Stimulated activated CD4-positive, alpha-beta T cell treated with anti-CD3 and anti-CD28 coated beads, Interleukin-1b, Interleukin-23, amount 100 ng/mL, for 1 hour (primary cell): ENCODE measurements at places on chromosomes 3 and 15.
A peak's percentile ranks its signal among the peaks of the same experiment; 100 is the strongest.

DNA sequence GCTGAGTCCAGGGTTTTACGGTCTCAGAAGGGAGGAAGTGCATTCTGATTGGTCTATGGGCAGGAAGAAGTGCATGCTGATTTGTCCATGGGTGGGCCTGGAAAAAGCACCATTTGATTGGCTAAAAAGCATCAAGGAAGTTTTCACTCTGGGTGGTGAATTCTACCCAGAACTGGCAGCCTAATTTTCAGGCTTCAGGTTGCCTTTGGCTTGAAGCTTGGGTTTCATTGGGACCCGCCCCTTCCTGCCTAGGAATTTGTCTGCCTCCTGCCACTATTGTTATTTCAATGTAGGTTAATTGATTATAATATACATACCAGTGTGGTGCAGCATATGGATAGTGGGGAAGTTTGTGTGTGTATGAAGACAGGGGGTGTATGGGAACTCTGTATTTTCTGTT is 1355.9 kb downstream of the SI start:
- DNase-seq = no peak

DNA sequence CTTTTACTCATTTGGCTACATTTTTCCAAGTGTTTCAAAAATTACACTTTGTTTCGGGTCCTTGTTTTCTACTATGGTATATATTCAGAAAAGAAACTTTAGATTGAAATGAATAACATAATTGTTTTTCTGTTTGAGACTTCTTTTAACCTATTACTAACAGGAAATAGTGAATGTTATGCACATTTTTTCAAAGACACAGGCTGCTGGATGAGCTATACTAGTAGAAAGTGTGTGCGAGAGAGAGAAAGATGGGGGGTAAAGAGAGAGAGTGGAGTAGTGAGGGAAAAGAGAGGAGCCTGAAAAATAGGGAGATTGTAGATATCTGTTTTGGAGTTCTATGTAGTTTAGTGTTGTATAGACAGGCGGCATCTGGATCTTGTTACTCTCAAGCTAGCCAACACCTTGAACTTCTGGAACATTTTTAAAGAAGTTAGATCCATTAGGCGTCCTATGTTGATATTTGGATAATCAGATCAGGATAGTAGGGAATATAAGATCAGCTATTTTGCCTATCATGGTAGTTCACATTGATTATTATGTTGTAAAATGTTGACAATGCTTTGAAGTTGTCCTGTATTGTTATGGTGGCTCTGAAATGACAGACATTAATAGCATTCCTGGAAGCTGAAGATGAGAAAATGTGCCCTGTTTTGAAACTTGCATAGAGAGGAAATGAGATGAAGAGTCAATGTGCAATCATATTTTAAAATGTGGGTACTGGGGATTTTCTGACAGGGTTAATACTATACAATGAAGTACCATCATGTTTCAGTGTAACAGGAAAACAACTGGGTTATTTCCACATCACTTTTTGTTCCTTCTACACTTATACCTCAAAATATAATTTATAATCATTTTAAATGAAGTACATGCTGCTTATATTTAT is 2.6 kb downstream of the RBMS3 start:
- no peak for DNase-seq

- DNase-seq = no peak
Observed at GRCh38 chr15:42759093-42759492, 22.2 kb upstream of the CDAN1 start.

DNA sequence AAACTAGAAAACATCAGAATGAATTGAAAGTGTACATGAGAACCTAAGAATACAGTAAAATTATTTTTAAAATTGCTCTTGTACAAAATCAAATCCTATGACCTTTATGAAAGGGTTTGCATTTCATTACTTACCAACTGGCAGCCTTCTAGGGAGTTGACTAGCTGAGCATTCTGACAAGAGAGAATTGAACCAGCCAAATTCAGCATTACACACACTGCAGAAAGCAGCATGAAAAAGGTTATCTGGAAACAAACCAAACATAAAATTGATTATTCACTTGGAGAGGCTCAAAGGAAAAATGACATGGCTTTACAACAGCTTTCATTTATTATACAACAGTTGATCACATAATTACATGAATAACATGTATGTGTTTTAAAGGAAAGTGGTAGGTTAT is 17.4 kb downstream of the NSMCE3 start:
- no peak for DNase-seq

DNA sequence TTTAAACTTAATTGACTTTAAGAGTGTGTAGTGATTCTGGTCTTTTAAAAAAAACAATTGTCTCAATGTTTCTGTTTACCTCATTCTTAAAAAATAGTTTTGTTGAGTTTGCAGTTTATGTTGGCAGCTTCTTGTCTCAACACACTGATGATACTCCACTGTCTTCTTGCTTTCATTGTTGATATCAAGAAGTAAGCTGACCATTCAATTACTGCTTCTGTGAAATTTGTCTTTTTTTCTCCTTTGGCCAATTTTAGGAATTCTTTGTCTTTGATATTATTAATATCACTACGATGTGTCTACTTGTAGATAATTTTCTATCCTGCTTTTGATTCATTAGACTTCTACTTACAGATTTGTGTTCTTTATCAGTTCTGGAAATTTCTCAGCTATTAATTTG is 31.4 kb downstream of the PAK2 start:
- DNase-seq = no peak

GRCh38 chr3:189446959-189447560 is 184.1 kb upstream of the TP63 start:
- no peak for DNase-seq

- no peak for DNase-seq
Observed at GRCh38 chr3:49717211-49717958, 2.1 kb downstream of the AMIGO3 start.

- DNase-seq = no peak
Observed at GRCh38 chr15:29138260-29138659, 131.4 kb downstream of the NSMCE3 start.

- no peak for DNase-seq
Observed at GRCh38 chr3:95097493-95097892, 1034.6 kb downstream of the NSUN3 start.

- DNase-seq = no peak
Observed at GRCh38 chr3:108088697-108089096, 2.1 kb downstream of the CD47 start.

GRCh38 chr3:42247576-42248027 is 18.4 kb downstream of the CCK start:
- peak; percentile 32 for DNase-seq

DNA sequence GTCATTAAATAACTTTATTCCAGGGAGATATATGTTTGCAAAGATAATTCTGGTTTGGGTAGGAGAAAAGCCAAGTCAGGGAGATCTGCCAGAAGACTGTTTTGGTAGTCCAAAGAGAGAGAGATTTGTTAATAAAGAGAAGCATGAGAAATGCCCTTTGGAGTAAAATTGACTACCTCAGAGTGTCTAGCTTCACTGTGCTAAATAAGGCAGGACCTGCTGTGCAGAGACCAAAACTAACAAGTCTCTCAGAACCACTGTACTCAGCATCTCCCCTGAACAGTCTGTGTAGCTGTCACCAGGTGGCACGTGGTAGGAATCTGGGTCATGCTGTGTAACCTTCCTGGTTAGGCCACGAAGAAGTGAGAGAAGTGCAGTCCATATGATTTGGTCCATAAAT is 31.6 kb upstream of the SLC35G2 start:
- no peak for DNase-seq

- peak; percentile 78 for DNase-seq
Observed at GRCh38 chr3:194315088-194315964, 35.8 kb downstream of the CPN2 start.

- no peak for DNase-seq
Observed at GRCh38 chr3:172319595-172319994, 128.7 kb downstream of the GHSR start.

- no peak for DNase-seq
Observed at GRCh38 chr15:31102374-31103342, 1.1 kb upstream of the TRPM1 start.

DNA sequence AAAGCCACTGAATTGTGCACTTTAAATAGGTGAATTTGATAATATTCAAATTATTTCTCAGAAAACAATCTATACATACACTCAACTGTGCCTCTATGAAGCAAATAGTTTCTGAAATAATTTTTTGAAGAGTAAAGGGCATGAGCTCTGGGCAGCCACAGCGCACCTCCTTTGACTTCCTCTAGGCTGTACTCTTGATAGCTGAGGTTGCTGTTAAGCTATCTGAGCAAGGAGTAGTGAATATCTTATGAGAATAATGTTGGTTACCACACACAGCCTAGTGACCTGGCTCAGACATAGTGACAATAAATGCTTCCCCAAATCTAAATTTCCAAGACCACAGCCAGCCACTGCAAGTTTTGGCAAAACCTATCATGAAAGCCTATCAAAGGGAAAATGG is 11.6 kb upstream of the SEC61A1 start:
- DNase-seq = no peak

DNA sequence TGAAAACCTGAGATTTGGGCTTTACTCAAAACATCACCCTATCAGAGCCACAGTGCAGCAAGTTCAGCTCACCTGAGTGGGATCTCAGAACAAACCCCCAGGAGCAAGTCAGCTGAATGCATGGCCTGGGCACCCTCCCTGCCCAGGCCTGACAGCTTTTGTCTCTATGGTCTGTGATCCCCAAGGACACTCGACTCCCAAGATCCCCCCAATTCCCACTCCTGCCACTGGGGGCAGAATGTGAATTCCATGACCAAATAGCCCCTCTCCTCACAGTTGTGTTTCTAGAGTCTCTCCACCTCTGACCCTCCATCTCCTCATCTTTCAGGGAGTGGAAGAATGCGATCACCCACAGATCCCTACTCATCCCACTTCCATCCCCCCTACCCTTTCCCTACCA is 58.9 kb downstream of the ZNF445 start:
- DNase-seq = no peak

DNA sequence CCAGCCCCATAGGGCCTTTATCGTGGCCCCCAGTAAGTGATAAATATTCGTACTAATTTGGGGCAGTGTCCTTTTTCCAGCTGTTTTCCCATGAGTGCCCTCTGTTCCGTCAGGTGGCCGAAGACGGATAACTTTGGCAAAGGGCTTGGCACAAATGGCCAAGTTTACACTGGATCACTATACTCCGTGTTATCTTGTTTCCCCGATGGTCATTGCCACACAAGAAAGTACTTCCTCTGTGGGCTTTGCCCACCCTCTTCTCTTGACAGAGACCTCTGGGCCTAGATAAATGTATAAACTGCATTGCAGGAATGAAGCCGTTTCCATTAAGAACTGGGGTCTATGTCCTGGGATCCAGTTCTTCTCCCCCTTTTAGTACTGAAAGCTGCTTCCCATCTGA is 39.1 kb downstream of the SMAD3 start:
- DNase-seq = no peak

GRCh38 chr3:116306720-116307119 is 138.6 kb downstream of the LSAMP start:
- DNase-seq = no peak

GRCh38 chr15:48324949-48325348 is 6.3 kb upstream of the DUT start:
- no peak for DNase-seq

GRCh38 chr15:38528294-38528693 is 36.3 kb downstream of the RASGRP1 start:
- no peak for DNase-seq

DNA sequence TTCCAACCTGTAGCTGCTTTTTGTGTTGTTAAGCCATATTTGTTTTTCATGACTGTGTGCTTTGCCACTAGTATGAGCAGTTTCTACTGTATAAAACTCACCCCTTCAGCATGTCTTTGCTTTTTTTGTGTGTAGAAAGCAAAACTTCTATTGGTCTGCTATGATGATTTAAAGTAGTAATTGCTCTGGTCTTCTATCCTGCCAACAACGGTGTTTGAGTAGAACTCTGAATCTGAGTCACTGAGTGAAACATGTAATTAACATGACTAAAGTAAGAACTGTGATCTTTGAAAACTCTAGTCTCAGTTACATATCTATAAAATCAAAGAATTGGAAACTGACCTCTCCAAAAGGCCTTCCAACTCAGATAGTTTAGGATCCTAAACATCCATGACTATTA is 133.6 kb downstream of the TPRG1 start:
- no peak for DNase-seq

- no peak for DNase-seq
Observed at GRCh38 chr15:64703632-64703959, 71.8 kb downstream of the RBPMS2 start.

DNA sequence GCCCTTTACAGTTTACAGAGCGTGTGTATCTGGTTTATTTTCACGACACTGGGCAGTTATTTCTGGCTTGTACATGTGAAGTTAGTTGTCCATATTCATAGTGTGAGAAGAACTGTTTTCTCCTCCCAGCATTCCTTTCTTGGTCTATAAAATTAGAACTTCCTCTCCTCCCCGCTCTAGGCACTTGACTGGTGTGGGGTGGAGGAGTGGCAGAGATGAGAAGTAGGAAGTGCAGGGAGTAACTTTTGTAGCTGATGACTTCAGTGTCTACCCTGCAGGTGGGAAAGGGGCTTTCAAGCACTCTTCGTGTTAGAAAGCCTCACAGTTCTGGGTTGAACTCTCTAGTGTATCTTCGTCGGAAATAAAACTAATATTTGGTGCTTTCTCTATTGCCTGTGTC is 13.4 kb downstream of the APOD start:
- DNase-seq = no peak

- DNase-seq = no peak
Observed at GRCh38 chr15:93762036-93762435, 469.3 kb upstream of the MCTP2 start.

DNA sequence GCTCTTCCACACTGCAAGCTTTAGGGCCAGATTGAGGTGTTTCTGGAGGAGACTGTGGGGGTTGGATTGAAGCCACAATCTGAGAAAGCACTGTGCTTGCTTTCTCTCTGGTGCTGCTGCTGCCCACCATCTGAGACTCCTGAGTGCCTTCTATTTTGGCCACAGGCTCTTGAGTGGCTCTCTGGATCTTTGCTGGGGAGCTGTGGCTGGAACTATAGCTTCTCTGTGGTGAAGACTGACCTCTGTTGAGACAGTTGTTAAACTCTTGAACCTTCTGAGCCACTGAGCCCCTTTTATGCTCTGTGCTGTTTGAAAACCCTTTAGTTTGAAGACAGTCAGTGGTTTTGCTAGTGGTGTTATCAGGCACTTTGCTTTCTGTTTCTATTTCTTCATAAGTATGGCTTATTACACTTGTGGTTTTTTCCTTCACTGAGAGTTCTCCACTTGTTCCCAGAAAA is 108.7 kb upstream of the TSPAN3 start:
- no peak for DNase-seq

GRCh38 chr3:114527036-114527644 is 233.3 kb downstream of the TIGIT start:
- no peak for DNase-seq

- DNase-seq = no peak
Observed at GRCh38 chr3:113648524-113648923, 47.9 kb downstream of the USF3 start.

GRCh38 chr3:156867920-156868319 is 41.8 kb downstream of the LEKR1 start:
- DNase-seq = no peak

- DNase-seq = no peak
Observed at GRCh38 chr3:33278163-33278562, 921 bp downstream of the FBXL2 start.

GRCh38 chr3:159766563-159767185 is 222.0 kb upstream of the IL12A start:
- DNase-seq = no peak
